ENCODE measurements at places on chromosomes 2 and 18. TPM values are rescaled to one million over a fixed set of nuclear protein-coding genes. Genes with fewer than 3 reads are reported as not detected.

RBMS1 gene
- total RNA-seq, result 79.2 TPM

ANO7 gene
- 1.7 TPM for total RNA-seq

- DNase-seq, result no peak
Measured at GRCh38 chr18:75456199-75456631, 28.7 kb upstream of the SMIM21 start.

DNA sequence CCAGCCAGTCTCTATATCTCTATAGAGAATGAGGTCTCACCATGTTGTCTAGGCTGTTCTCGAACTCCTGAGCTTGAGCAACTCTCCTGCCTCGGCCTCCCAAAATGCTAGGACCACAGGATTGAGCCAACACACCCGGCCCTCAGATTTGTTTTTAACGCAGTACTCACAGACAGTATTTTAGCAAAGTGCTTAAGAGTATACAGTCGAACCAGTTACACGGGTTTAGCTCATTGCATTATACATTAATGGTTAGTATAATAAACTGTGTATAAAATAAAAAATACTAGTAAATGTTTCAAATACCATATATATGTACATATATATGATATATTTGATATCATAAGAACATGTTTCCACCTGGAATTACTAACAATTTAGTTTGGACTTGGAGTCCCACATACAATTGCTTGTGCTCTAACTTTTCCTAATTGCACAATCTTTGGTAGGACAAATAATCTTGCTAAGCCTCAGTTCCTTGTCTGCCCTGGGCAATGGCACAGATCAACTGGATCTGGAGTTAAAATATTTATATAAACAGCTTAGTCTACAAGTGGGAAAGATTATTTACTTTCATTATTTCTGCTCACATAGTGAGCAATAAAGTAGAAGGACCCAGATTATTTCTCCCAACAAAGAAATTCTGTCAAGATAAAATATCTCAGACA, 508.9 kb upstream of the LRATD1 start:
- no peak for DNase-seq

- no peak for DNase-seq
Measured at GRCh38 chr2:28052691-28053090, 162.2 kb downstream of the BABAM2 start.

All from SJSA1 (cell line).